ENCODE measurements at places on chromosomes 4 and X.
A peak's percentile ranks its signal among the peaks of the same experiment; 100 is the strongest.

DNA sequence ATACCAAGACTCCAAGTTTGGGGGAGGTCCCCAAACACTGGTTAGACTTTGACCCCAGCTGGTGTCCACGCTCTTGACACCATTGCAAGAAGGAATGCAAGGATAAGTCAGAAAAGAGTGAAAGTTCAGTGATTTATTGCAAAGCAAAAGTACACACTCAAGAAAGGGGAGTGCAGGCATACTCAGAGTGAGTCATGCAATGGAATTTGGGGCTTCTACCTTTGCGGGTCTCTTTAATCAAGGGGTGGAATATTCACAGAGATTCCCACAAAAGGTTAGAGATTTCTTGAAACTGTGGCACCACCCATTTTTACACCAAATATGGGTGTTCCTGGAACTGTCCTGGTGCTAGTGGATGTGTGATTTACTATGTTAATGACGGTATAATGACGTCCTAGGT, 5.2 kb upstream of the SMIM10L2A start:
- no peak for DNase-seq

- DNase-seq = no peak
Observed at GRCh38 chr4:129113434-129113833, 17.5 kb downstream of the C4orf33 start.

DNA sequence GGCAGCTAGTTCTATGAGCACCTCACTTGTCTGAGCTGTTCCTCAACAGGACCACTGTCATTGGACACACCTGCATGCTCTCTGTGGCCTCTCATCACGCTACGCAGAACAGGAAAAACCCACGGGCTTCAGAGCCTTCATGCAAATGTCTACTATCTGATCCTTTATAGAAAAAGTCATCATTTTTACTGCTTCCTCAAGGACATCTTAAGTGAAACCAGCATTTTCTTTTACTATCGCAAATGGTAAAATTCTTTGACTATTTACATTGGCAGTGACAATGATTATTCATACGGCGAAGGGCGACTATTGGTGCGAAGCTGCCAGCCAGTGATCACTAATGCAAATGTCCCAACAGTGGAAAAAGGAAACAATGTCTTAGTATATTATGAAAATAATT, 147.0 kb downstream of the AFAP1 start:
- DNase-seq = no peak

- DNase-seq = no peak
Observed at GRCh38 chrX:10756441-10756840, 136.1 kb upstream of the MID1 start.

DNA sequence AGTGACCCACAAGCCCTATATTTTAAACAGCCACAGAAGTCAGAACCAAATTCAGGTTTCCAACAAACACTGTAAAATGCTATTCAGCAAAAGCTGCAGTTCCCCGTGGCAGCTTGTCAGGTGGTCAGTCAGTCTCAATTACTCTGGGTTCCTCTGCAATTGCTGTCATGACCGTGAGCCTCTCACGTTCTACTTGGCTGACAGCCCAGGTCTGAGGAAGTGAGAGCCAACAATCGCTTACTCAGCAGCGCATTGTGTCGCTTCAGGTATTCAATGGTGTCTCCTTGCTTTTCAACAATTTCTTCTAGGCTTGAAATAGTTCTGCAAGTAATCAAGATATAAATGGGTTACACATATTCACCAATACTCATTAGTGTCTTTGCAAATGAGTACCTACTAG, 25.8 kb downstream of the TRIM75 start:
- peak; percentile 50 for DNase-seq

- DNase-seq = no peak
Observed at GRCh38 chr4:140141210-140141835, 12.7 kb downstream of the MAML3 start.

- DNase-seq = peak; percentile 34
Observed at GRCh38 chr4:33104273-33104672, 2384.1 kb downstream of the PCDH7 start.

DNA sequence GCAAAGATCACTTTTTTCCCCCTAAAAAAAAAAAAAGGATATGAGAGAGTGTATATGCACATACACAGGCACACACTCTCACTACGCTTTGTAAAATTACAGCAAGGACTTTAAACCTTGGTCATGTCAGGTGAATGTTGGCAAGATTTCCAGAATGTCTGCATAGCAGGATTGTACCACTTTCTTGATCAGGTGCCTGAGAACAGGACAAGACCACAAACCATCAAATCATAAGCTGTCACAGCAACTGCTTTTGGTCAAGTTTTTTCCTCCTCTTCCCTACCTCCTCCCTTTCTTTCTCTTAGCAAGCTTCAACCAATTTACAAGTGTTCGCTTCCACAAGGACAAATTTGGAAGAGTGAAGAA, 15.3 kb downstream of the PPARGC1A start:
- DNase-seq = no peak

GRCh38 chr4:2284161-2284933, 22.4 kb upstream of the MXD4 start:
- no peak for DNase-seq

DNA sequence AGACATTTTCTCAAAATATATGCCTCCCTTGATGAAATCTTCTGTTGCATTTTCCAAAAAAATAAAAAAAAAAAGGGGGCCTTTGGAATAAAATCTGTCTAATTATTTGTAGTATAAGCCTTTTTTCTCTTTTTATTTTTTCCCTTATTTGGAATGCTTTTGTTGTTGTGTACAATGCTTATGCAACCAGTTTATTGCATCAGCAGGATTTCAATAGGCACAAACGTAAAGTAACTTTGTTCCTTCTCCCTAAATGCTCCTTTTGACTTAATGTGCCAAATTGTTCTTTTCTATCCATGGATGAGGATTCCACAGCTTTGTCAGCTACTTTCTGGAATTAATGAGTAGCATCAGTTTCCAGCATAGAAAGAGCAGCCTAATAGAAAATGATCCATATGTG, 59.6 kb upstream of the HPGD start:
- no peak for DNase-seq

DNA sequence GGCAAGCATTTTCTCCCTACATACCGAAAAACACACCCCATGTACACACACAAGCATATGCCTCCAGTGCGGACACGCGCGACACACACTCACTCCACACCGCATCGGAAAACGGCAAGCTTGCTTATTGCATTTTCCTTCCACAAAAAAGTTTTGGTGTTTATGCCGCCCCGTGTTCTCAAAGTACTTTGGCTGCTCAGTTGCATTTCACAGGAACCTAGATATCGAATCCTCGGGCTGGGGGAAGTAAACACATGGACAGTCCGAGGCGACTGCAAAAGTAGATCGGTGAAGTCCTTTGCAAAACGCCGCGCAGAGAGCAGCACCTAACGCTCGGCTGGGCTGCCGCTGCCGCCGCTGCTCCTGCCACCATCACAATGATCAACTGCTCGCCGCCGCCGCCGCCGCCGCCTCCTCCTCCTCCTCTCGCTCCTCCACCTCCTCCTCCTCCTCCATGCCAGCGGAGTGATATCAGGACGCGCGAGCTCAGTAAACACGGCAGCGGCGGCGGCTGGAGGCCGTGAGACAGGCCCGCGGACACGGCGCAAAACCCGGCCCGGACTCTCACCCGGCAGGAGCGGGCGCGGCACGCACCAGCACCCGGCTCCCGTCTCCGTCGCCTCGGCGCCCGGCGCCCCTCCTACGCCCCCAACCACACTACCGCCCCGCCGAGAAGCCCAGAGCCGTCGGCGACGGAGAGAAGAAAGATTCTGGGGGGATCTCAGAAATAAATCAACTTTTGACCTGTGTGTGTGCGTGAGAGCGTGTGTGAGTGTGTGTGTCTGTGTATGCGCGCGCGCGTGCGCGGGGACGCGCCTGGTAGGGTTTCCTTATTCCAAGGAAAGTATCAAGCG, at the start of gene MAML3:
MAML3 (minus strand) TSS at position 467 of the 854 bp plus-strand sequence. CDS start 857 bp downstream, outside the sequence.
- DNase-seq = peak; percentile 99
